Adrenal gland (tissue), 19 donors: ENCODE measurements at places on chromosomes 1 and 21. TPM values are rescaled to one million over a fixed set of nuclear protein-coding genes. Genes with fewer than 3 reads are reported as not detected.

CD1B gene
- total RNA-seq: not detected

SPOCD1 gene
- total RNA-seq: 0.09 TPM

LIPI gene
- not detected for total RNA-seq

E2F2 gene
- not detected for total RNA-seq

COL11A1 gene
- total RNA-seq: 1.0 TPM

PRDX1 gene
- total RNA-seq: 908 TPM

FCRL5 gene
- total RNA-seq: not detected

GRCh38 chr1:185769136-185769535 is 34.9 kb downstream of the HMCN1 start:
- H3K4me1 ChIP-seq: no peaks in the 10 kb centered on the region

- no peak for DNase-seq
- peaks cover 100% of the 10 kb centered on the region for H3K4me1 ChIP-seq
- no peaks in the 10 kb centered on the region for H3K36me3 ChIP-seq
- no peak overlapping the region for H3K27ac ChIP-seq
Measured at GRCh38 chr1:31930836-31931592, 7.2 kb downstream of the PTP4A2 start.

- no peaks in the 10 kb centered on the region for H3K27me3 ChIP-seq
- no peak for DNase-seq
- H3K4me1 ChIP-seq: no peaks in the 10 kb centered on the region
- H3K27ac ChIP-seq: no peak overlapping the region
- H3K4me3 ChIP-seq: no peak overlapping the region
Measured at GRCh38 chr1:171081314-171081753, 9.4 kb upstream of the FMO3 start.

GRCh38 chr1:8121261-8122159 is 95.4 kb upstream of the ERRFI1 start:
- no peaks in the 10 kb centered on the region for H3K27me3 ChIP-seq
- H3K36me3 ChIP-seq: no peaks in the 10 kb centered on the region
- peaks cover 22% of the 10 kb centered on the region for H3K4me1 ChIP-seq
- peak overlapping the region; percentile 84 for H3K27ac ChIP-seq
- no peak overlapping the region for H3K4me3 ChIP-seq
- peak; percentile 92 for DNase-seq

DNA sequence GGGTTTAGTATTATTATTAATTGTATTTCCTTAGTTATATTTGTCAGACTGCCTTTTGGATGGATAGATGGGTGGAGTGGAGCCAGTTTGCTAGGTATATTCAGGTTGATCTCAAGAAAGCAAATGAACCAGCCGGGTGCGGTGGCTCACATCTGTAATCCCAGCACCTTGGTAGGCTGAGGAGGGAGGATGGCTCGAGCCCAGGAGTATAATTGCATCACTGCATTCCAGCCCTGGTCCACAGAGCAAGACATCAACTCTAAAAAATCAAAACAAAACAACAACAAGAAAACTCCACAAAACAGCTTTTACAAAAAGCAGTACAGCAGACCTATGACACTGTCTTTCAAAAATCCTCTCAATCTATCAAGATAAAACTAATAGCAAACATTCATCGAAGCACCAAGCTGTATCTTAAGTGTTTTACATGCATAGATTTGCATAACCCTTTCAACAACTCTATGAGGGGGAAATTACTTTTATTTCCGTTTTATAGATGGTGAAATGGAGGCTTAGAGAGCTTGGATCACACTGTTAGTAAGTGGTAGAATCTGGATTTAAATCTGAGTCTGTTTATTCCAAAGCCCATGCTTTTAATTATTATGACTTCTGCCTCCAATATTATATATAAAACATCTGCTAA is 25.5 kb downstream of the KMO start:
- no peak overlapping the region for H3K27ac ChIP-seq
- no peak overlapping the region for H3K4me3 ChIP-seq
- H3K27me3 ChIP-seq: no peaks in the 10 kb centered on the region
- no peaks in the 10 kb centered on the region for H3K4me1 ChIP-seq

- no peak for DNase-seq
- H3K27ac ChIP-seq: no peak overlapping the region
- H3K27me3 ChIP-seq: no peaks in the 10 kb centered on the region
- H3K4me1 ChIP-seq: peaks cover 10% of the 10 kb centered on the region
- H3K36me3 ChIP-seq: no peaks in the 10 kb centered on the region
Measured at GRCh38 chr1:32786856-32787255, 30.3 kb downstream of the YARS1 start.

DNA sequence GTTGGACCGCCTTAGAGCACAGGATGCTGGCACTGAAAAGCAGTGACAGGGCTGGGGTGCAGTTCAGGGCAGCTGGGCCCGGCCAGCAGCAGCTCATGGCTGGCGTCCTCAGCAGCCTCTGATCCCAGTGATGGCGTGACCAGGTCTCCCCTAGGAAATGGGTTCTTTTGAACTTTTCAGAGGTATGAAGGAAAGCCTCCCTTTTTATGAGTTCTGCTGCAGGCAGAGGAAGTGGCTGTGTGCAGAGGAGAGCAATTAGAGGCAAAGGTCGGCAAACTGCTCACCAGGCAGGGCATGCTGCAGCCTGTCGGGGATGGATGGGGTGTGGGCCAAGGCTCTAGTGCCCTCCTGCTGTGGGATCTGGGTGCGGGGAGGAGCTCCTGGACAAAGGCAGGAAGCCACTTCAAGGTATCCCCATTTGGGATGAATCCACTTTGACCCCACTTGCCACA is 45.6 kb upstream of the RAB4A start:
- H3K36me3 ChIP-seq: no peaks in the 10 kb centered on the region
- no peaks in the 10 kb centered on the region for H3K27me3 ChIP-seq
- no peak overlapping the region for H3K4me3 ChIP-seq
- peaks cover 18% of the 10 kb centered on the region for H3K4me1 ChIP-seq
- H3K27ac ChIP-seq: no peak overlapping the region
- no peak for DNase-seq

- no peaks in the 10 kb centered on the region for H3K4me1 ChIP-seq
- H3K27ac ChIP-seq: no peak overlapping the region
- no peaks in the 10 kb centered on the region for H3K36me3 ChIP-seq
- no peak overlapping the region for H3K4me3 ChIP-seq
- no peak for DNase-seq
Measured at GRCh38 chr1:24058671-24059455, 53.1 kb downstream of the MYOM3 start.

- no peaks in the 10 kb centered on the region for H3K36me3 ChIP-seq
- no peak for DNase-seq
- H3K27me3 ChIP-seq: no peaks in the 10 kb centered on the region
- no peak overlapping the region for H3K27ac ChIP-seq
- H3K4me3 ChIP-seq: no peak overlapping the region
Measured at GRCh38 chr1:106944721-106945120, 111.8 kb upstream of the PRMT6 start.

GRCh38 chr1:242827538-242827937 is 303.0 kb upstream of the PLD5 start:
- H3K4me1 ChIP-seq: no peaks in the 10 kb centered on the region
- H3K4me3 ChIP-seq: no peak overlapping the region
- no peaks in the 10 kb centered on the region for H3K27me3 ChIP-seq
- no peak for DNase-seq

DNA sequence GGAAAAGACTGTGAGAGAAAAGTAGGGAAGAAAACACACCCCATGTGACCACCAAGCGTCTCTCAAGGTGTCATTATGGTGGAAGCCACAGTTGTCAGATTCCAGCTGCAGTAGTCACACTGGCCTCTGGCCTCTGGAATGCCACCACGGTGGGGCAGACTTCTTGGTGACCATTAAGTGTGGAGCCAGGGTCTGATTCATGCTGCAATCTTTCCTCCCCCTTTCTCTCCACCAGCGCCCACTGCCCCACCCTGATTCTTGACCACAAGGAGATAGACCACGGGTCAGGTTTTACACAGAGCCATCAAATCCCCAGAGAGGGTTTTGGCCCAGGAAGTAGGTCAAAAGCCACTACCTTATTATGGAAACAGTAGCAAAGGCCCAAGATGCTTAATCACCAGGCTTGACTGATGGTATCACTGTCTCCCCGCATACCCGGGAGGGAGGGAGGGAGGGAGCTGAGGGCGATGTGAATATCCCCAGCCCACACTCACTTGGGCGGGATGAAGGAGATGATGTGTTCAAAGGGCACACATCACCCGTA is 52.7 kb upstream of the GRHL3 start:
- no peaks in the 10 kb centered on the region for H3K36me3 ChIP-seq
- no peak overlapping the region for H3K27ac ChIP-seq
- H3K4me1 ChIP-seq: no peaks in the 10 kb centered on the region
- H3K27me3 ChIP-seq: no peaks in the 10 kb centered on the region
- no peak overlapping the region for H3K4me3 ChIP-seq

DNA sequence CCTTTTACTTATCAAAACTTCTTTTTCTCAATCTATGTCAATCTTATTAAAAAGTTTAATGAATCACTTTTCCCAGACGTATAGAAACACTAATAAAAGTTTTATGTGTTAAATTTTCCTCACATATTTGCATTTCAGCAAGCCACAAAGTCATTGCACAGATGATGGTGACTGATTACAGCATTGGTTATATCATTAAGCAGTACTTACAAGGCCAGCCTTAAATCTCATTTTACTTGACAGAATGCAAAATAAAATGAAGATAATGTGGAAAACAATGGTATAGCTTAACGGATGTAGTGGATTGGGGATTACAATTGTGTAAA is 39.5 kb downstream of the TMEM200B start:
- no peak overlapping the region for H3K4me3 ChIP-seq
- H3K27me3 ChIP-seq: no peaks in the 10 kb centered on the region
- no peak for DNase-seq
- H3K4me1 ChIP-seq: no peaks in the 10 kb centered on the region
- no peaks in the 10 kb centered on the region for H3K36me3 ChIP-seq
- H3K27ac ChIP-seq: no peak overlapping the region

DNA sequence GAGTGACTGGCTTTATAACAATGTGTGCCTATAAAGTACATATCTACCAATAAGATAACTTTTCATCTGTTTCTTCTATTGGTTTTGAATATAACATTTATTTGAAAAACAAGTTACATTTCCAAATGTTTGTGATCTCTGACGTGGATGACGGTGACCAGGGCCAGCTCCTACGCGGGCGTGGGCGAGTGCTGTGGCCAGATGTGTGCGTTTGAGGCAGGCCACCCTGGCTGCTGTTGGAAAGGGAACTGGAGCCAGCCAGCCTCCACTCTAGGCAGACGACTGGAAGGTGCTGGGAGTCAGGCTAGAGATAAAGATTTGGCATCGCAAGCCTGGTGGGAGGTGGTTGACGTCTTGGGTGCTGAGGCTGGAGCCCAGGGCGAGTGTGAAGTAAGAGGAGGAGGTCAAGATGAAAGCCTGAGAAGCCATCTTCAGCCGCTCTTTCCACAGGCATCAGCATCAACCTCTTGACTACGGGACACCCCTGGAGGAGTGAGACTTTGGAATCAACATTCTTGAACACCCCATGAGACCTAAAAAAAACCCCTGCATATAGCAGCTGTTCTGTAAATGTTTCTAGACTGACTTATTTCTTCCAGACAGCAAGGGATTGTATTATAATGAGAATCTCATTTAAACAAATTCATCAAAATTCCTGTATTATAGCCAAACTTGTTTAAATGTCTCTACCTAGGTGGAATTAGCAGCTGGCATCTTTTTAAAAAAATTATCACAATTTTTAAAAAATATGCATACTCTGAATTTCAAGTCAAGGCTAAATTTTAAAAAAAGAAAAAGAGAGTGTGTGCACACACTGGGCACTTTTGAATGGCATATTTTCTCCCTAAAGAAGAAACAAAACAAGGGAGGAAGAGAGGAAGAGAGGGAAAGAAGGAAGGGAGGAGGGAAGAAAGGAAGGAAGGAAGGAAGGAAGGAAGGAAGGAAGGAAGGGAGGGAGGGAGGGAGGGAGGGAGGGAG is 112.5 kb upstream of the SLC44A3 start:
- no peaks in the 10 kb centered on the region for H3K27me3 ChIP-seq
- no peak overlapping the region for H3K4me3 ChIP-seq
- H3K4me1 ChIP-seq: peaks cover under 1% of the 10 kb centered on the region
- no peak for DNase-seq
